ENCODE measurements at places on chromosomes 5 and 9.

DNA sequence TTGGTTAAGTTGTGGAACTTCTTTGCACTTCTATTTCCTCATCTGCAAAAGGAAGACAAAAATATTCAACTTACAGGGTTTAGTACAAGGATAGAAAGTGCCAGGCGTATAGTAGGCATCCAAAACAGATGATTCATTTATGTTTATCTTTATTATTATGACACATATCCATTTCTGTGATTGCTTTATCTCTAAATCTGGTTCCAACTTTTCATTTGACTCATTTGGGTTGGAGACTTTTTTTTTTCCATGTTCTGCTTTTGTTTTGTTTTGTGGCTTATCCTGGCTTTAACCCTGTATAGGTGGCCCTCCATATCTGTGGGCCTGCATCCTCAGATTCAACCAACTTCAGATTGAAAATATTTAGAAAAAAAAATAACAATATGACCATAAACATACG is 186.7 kb upstream of the SLC24A2 start:
- peaks cover 15% of the 10 kb centered on the region for H3K36me3 ChIP-seq
- DNase-seq = no peak
- H3K27me3 ChIP-seq = no peaks in the 10 kb centered on the region
- H3K4me1 ChIP-seq = peaks cover 51% of the 10 kb centered on the region
- peak overlapping the region; percentile 92 for H3K27ac ChIP-seq

- peaks cover 17% of the 10 kb centered on the region for H3K27me3 ChIP-seq
- no peaks in the 10 kb centered on the region for H3K4me1 ChIP-seq
- H3K4me3 ChIP-seq = no peak overlapping the region
- no peak for DNase-seq
- H3K36me3 ChIP-seq = no peaks in the 10 kb centered on the region
Observed at GRCh38 chr5:112127861-112128260, 291.2 kb downstream of the EPB41L4A start.

GRCh38 chr5:140925806-140926442 is at the start of gene PCDHAC1:
TSS of gene PCDHAC1 (plus strand) at chr5:140926299. CDS start at chr5:140926893, 594 bp downstream.
- no peaks in the 10 kb centered on the region for H3K4me1 ChIP-seq
- no peak for DNase-seq
- no peak within 1 kb of the TSS for H3K27ac ChIP-seq
- H3K4me3 ChIP-seq = no peak within 1 kb of the TSS

DNA sequence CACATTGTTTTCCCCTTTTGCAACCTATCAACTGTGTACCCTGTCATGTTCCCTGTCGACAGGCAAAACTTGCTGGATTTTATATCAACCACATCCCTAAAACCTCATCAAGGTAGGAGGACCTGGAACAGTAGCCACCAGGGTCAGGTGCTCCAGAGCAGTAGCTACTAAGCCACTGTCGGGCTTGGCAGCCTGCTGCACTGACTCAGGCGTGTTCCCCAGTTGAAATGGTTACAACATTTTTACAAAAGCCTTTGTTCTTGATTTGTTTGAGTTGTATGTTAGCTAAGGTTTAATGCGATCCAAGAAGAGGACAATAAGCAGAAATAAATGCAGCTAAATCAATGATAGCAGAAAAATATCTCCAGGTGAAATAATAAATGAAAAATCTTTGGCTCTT is 407.4 kb upstream of the TLE4 start:
- no peak overlapping the region for H3K4me3 ChIP-seq
- H3K27me3 ChIP-seq = peaks cover 2% of the 10 kb centered on the region
- no peaks in the 10 kb centered on the region for H3K4me1 ChIP-seq
- H3K36me3 ChIP-seq = no peaks in the 10 kb centered on the region

DNA sequence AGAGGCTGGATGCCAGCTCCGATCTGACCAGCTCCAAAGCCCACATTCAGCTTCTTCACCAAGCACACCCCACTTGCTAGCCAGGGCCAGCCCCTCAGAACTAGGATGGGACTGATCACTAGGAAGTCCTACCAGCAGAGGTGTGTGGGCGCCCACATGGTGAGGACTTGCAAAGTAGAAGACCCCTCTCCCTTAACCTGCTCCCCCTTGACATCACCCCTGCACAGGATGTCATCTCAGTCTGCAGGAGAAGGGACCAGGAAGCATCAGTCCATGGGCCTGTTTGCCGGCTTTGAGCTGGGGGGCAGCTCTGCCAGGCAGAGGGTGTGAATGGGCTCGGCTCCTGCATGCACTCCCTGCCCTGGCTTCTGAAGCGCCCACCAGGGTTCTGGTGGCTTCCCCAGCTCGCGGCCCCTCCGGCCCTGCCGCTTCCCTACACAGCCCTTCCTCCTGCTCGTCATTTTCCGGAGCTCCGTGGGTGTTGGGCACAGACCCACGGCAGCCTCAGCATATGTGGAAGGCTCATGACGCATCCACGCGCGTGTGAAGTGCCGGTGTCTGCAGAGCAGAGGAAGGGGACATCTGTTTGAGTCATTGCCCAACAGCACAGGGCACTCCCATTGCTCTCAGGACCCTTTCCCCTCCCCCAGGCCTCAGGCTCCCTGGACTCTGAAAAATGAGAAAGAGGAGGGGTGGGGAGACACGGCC is 3.7 kb upstream of the FAM78A start:
- H3K36me3 ChIP-seq = peaks cover 14% of the 10 kb centered on the region
- peaks cover 31% of the 10 kb centered on the region for H3K27me3 ChIP-seq
- peaks cover 24% of the 10 kb centered on the region for H3K4me1 ChIP-seq
- no peak overlapping the region for H3K27ac ChIP-seq
